RWPE1 (cell line): ENCODE measurements at places on chromosomes 3 and 15.

GRCh38 chr3:145857956-145858355, 303.0 kb downstream of the PLOD2 start:
- DNase-seq, result no peak

DNA sequence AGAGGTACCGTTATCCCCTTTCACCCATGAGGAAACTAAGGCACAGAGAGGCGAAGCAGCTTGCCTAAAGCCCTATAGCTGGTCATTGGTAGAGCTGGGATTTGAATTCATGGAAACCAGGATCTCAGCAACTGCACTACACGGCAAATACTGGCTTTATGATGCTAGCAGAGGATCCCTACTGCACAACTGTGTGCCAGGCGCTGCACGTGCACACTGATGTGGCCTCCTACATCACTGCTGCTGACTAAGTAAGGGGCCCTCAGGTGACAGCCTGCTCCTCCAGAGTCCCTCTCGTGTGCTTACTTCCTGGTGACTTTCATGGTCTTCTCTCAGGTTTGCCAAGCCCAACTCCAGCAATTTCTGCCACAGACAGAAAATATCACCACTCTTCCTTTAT, 3.4 kb upstream of the POLG start:
- DNase-seq, result no peak

DNA sequence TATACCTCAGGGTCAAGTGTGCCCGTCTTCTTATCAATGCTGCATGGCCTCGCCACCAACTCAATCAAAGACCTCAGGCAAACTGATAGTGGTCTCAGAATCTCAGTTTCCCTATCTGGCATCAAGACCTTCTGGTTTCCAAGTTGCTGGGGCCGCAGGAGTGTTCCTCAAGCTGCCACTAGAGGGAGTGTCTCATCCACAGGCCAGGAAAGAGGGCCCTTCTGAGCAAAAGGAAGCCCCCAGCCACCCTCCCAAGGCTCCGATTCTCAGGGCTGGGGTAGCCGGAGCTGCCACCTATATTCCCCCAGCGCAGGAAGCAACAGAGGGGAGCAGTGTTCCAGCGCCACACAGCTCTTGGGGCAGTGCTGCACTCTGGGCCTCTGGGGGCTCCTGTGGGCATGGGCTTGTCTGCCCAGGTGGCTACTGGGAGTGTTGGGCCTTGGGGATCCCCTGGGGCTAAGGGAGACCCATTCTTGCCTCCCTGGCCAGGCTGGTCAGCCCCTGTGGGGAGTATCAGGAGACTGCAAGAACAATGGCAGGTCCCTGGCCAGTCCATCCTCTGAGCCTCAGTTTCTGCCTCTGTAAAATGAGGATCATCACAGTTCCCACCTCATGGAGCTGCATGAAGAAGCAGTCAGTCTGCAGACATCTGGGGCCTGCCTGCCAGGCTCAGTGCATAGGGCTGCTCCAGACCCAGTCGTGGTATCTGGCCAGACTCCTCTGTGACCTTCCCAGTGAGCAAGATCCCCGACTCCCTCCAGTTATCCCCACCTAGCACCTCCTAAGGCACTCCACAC, 23.4 kb upstream of the SEC13 start:
- DNase-seq, result peak; percentile 32

GRCh38 chr3:161854232-161854771, 357.7 kb downstream of the OTOL1 start:
- DNase-seq, result peak; percentile 64

- DNase-seq, result peak; percentile 10
Observed at GRCh38 chr15:70670680-70671079, 92.7 kb downstream of the UACA start.

DNA sequence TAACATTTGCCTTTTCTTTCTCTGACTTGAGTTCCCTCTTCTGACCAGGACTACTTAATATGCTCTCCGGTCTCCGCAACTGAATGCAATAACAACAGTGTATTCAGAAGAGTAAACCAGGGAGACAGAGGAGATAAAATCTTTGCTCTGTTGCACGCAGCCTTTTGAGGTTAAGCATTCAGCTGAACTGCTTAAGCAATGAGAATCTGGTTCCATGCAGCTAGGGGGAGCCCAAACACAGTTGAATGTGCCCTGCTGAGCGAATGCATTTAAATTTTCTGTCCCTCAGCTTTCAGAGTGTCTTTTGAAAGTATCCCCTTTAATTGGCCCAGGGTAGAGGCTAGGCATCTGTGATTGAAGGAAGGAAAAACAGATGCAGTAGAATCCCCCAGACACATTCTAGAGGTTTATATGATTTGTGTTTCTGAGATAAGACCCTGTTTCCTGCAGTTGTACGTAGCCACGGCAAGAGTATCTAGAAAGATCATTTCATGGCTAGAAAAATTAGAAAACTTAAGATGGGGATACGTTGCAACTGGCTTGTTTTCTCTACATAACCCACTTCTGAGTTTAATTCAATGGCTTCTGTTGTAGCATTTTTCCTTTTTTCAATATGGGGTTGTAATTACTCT, 309.6 kb downstream of the TUSC7 start:
- peak; percentile 30 for DNase-seq

DNA sequence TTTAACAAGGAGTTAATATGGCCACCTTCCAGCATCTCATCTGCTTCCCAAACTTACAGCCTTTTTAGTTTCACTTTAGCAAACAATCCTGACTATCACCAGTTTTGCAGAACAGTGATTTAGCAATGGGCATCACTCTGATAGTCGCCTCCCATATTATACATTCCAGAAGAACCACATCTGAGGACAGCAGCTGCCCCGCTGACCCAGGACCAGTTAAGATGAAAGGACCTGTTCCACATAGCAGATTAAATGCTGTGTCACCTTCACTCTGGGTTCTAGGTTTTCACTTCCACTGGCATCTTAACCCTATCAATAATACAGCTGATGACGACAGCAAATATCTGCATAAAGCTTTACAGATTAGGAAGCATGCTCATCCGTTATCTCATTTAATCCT, 99.8 kb downstream of the TRIM69 start:
- no peak for DNase-seq

DNA sequence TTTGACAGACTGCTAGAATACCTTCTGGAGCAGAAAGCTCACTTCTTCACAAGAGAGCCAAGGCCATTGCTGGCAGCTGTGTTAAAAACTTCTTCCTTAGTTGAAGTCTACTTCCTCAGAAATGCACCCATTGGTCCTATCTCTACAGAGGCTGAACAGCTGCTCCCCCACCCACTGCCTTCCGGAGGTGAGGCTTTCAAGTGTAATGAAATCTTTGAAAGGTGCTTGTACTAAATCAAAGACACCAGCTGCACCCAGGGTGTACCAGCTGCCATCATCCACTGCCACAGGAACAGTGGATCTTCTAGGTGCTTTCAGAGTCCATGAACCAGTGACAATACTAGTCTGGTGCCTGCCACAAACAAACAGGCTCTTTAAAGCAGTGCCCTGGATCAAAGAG, 26.4 kb upstream of the HERC1 start:
- DNase-seq, result no peak

- DNase-seq, result no peak
Observed at GRCh38 chr3:147161833-147162232, 244.5 kb downstream of the ZIC4 start.

- no peak for DNase-seq
Observed at GRCh38 chr3:105877336-105877910, 8.6 kb upstream of the CBLB start.

DNA sequence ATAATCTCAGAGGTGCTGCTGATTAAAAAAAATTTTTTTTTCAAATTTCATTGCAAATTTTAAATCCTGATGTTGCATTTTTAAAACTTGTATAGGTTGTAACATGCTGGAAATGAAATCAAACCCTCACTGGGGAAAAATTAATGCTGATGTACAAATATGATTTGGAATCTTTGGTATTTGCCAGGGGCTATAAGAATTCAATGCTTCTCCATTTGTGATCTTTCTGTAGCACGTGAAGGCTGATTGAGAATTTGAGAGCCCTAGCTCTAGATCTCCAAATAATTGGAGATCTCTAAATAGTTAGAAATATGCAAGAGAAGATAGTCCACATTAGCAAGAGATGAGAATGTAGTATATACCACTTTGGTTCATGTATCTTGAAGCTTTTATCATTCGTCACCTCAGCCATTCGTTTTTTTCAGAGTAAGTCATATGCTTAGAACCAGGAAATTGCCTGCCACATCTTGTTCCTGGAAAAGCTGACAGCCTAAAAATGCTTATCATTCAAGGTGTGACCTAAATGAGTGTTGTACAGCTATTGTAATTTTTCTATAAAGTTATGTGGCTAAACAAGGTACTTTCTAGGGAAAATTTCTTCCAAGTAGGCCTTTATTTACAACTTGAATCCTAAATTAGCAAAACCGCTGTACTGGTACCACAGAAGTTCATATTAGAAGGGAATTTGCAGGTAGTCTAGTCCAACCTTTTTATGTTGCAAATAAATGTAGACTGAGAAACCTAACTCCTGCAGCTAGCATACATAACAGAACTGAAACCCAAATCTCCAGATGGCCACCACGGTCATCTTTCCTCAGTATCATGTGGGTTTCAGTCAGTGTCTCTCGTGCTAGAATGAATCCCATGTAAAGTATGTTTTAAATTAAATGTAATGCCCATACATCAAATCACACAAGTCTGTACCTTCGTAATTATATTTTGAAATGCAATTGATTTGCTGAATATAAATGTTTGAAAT, 48.5 kb downstream of the FNDC3B start:
- peak; percentile 36 for DNase-seq

GRCh38 chr15:60582370-60583036, 103.6 kb upstream of the ICE2 start:
- no peak for DNase-seq

GRCh38 chr3:31361371-31362273, 171.1 kb upstream of the STT3B start:
- DNase-seq, result no peak

DNA sequence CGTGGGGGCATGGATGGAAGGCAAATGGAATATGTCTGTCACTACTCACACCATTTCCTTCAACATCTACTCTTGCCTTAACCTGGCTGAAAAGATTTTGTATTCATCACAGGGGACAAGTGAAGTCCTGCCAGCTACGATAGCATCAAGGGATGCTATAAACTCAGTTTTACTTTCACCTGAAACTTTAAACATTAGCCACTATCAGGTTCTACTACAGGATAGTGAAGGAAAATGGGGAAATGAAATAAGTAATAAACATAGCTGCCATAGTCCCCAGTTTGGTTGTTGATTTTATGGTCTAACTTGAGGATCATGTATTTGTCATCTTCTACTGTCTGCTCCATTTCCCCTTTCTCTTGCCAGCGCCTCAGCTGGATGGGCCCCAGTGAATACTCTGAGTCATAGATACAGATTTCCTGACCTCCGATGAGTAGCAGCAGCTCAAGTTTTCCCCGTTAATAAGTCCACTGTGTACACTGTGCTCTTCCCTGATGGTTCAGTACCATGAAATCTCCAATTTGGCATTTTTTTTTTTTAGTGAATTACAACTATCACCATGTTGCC, 338.2 kb upstream of the SLCO3A1 start:
- DNase-seq, result peak; percentile 83

DNA sequence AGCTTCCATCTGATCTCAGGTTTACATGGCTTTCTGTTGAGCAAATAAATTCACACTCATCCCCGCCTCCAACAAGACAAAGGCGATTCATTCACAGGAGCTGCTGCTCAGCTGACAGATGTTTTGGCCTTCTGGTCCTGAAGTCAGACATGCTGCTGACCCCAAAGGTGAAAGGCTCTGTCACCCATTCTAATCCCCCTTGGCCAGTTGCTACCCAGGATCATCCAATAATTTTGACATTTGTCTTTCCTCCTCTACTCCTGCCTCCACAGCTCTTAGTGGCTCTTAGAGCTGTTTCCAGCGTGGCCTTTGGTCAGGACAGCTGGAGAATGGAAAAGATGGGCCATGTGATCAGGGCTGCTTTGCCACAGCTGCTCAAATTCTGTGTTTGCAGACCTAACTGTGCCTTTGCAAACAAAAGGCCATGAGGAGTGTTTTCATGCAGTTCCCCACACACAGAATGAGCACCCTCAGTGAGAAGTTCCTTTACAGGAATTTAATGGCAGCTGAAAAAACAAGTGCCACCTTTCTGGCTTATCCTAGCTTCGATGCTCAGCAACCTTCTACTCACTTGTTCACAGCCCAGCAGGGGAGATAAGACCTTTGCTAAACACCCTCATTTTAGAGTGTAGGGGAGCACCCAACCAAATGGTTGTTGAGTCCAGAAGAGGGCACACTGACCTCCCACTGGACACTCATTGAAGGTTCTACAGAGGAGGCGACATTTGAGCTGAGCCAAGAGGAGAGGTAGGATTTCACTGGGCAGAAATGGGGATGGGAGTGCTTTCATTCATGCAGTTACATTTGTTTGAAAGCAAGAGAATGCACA, 39.0 kb downstream of the CYP19A1 start:
- DNase-seq, result no peak

DNA sequence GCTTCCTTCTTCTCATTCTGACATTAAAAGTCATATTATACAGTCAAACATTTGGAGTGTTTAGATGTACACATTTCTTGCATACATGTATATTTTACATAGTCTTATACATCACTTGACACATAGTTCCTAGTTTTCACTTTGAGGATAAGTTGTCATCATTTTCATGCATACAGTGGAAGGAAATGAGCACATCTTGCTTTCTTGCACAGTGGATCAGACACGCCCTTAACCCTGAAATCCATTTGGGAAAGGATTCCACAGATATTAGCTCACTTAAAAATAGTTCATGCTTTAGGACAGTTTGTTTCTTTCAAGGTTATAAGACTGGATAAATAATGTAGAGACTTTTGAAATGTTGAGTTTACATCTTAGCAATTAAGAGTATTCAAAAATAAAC, 148.6 kb upstream of the MME start:
- DNase-seq, result peak; percentile 6

DNA sequence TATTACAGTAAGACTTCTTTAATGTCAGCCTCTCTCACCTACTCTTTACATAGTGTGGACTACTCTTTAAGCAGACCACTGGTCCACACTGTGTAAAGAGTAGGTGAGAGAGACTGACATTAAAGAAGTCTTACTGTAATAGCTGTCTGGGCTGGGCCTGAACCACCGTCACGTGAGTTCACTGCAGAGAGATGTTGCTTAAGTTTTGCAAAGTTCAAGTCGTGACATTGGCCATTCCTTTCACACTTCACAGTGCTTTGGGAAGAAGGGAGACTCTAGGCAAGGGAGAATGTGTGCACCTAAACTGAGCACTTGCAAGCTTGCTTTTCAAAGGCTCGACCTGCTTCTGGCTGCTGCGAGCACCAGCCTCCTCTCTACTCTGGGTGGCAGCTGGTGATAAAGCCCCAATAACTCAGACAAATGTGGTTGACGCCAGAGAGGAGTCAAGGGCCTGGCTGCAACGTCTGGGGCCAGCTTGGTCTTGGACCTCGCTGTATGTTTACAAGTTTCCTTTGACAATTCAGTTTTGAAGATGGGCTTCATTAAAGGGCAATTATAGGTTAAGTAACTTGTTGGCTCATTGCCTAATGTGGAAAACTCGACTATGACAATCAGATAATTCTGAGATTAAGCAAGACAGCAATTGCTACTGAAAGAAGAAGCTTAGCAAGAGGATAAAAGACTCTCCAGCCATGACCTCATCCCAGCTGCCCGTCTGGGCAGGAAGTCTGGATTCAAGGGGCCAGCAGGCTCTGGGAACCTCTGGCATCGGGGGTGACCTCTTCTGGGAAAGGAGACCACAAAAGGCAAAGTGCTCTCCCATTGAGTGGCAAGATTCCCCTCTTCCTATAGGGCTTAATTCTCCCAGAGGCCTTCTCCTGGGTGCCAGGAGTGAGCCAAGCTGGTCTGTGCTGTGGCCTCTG, 242.1 kb upstream of the TLE3 start:
- no peak for DNase-seq

GRCh38 chr3:25581823-25582222, 82.9 kb downstream of the TOP2B start:
- DNase-seq, result no peak
